ENCODE measurements at places on chromosomes 2 and 18. TPM values are rescaled to one million over a fixed set of nuclear protein-coding genes. Genes with fewer than 3 reads are reported as not detected.

GRCh38 chr2:147331790-147332419 lies 512.9 kb upstream of the ACVR2A start:
- peak; percentile 30 for DNase-seq

DNA sequence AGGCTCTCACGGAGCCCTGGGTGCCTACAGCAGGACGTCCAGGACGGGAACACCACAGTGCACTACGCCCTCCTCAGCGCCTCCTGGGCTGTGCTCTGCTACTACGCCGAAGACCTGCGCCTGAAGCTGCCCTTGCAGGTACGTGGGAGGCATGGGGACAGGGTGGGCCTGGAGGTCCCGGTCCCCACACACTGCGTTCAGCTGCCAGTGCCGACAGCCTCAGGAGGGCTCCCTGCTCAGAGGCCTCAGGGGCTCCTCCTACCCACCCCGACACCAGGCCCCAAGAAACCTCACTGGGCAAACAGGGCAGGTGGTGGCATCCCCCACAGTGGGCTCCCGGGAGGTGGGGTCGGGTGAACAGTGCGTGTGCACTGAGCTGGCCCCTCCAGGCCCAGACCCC lies 10.8 kb downstream of the ANO7 start:
- peak; percentile 68 for DNase-seq

- DNase-seq, result no peak
Measured at GRCh38 chr2:197446844-197447243, 6.5 kb upstream of the COQ10B start.

DNA sequence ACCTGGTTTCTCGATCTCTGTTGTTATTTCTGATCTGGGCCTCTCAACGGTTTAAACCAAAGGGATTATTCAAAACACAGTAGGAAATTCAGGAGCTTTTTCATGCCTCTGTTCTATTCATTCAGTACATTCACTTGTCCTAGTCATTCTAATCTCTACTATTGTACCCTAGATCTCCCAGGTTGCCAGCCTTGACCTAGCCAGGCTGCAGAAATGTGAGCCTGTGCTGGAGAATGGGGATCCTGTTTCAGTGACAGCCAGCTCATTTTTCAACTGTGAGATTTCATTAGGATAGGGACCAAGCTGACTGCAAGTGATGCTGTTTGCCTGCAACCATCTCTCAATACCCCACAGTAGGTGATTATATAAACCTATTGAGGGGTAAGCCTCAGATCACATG lies 186.2 kb downstream of the CMPK2 start:
- DNase-seq, result peak; percentile 28

GRCh38 chr2:46122318-46122976 lies 174.8 kb upstream of the EPAS1 start:
- DNase-seq, result no peak

DNA sequence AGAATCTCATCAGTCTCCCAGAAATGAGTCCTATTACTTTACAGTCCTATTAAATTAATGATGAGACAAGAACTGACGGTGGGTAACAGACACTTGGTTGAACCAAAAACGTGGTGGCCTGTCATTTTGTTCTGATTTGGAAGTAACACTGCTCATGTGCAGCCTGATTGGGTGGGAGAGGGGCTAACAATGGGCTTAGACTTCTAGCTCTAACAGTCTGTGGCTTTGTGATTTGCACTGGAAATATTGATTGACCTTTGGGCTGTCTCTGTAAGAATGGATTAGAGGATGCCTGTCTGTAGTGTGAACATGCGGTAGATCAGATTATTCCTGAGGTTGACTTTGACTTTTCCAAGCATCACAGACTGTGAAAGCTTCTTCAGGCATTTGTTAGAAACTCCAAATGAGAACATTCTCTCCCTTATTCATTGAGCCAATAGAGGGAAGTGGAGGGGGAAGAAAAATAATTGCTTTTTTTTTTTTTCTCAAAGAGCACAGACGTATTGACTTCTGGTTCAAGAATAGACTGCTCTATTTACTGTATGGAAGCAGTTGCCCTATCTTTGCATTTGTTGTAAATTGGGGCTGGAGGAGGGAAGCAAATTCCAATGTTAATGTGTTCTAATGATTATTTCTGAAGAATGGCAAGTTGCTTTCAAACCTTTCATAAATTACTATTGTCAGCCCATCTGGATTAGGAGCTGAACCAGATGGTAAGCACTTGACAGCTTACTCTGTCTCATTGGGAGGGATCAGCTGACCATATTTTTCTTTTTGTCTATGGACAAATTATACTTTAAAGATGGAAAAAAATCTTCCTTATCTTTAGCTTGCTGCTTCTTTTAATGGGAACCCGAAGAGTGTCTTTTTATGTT lies 85.8 kb upstream of the TTN start:
- no peak for DNase-seq

DNA sequence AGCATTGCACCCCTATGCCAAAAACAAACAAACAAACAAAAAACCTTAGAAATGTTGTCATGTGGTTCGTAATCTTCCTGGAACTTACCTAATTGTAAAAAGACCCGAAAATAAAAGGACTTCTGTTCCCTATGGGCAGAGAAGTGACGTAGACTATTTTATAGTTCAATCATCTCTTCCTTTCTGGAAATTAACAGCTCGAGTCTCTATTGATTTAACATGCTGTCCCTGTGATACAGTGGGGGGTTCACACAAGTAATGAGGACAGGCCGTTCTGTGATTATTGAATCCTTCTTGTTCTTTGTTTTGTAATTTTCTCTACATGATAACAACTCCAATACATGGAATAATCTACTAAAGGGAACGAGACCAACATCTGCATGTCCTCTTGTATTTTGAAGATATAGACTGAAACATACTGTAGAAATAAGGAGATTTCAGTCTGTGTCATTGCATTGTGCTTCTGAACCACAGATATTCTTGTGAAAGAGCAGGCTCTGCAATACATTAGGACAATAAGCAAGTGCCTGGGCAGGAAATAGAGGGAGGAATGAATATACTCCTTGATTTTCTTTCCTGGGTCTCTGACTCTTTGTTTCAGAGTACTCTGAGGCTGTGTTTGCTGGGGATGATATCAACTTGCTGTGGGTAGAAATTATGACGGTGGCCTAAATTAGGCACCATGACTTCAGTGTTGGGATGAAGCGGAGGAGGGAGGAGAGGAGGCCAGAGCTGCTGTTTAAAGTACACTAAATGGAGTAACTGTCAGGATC lies 65.7 kb upstream of the PPM1B start:
- no peak for DNase-seq

GRCh38 chr2:24153478-24153877 lies 21.4 kb upstream of the FAM228A start:
- DNase-seq, result no peak

- peak; percentile 25 for DNase-seq
Measured at GRCh38 chr2:85011747-85012146, 40.8 kb downstream of the KCMF1 start.

DNA sequence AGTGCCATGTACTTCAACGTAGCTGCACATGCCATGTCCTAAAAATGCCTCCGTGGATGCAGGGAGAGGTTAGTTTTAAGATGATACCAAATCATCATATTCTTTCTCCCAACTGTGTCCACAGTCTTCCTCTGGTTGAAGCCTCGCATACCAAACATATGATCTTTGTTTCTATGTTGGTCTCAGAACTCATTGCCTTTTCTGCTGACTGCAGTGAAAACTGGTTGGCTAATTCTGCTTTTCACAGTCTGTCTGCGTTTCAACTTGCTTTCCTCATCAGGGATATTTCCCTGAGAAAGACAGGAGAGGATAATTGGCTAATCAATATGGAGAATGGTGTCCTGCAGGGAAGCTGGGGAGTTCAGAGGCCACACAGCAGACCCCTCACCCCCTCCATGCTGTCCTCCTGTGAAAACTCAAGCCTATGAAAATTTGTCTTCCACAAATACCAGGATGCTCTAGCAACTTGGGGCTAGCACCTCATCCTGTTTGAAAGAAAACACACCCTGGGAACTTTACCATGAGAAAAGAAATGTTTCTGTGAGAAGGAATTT lies 192.2 kb upstream of the PXDN start:
- peak; percentile 60 for DNase-seq

DNA sequence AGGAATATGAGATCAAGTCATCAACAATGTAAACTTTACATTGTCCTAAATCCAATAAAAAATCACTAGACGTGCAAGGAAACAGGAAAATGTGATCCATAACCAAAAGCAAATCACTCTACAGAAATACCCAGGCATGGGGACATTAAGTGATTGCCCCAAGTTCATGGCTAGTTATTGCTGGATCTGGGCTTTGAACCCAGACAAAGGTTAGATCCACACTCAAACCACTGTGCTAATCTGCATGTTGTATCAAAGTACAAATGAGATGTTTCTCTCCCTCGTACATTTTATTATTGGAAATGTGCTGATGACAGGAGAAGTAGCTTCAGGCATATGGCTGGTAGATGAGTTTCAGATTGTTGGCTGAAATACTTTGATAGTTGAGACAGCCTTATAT lies 2.7 kb upstream of the ARL5A start:
- no peak for DNase-seq

GRCh38 chr2:99635710-99636109 lies 145.9 kb upstream of the REV1 start:
- no peak for DNase-seq

GRCh38 chr2:72138921-72139381 lies 8.7 kb downstream of the CYP26B1 start:
- peak; percentile 46 for DNase-seq

- DNase-seq, result no peak
Measured at GRCh38 chr2:129722306-129723019, 257.0 kb upstream of the RAB6C start.

DNA sequence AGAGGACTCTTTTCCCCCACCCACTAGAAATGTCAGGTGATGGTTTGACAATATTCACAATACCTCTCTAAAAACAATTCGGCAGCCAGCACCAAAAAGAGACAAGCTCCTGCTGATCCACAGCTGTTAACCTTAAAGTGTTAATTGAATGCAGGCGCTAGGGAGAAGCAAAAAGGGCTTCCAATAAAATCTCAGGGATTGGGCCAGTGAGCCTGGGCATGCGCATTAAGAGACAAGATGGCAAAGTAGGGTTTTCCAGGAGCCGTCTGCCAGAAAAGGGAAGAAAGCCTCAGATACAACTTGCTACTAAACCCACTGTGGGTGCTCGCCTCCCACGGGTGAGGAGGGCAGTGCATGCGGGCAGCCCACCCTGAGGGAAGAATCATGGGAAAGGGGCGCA lies 98.8 kb downstream of the HS6ST1 start:
- no peak for DNase-seq

DNA sequence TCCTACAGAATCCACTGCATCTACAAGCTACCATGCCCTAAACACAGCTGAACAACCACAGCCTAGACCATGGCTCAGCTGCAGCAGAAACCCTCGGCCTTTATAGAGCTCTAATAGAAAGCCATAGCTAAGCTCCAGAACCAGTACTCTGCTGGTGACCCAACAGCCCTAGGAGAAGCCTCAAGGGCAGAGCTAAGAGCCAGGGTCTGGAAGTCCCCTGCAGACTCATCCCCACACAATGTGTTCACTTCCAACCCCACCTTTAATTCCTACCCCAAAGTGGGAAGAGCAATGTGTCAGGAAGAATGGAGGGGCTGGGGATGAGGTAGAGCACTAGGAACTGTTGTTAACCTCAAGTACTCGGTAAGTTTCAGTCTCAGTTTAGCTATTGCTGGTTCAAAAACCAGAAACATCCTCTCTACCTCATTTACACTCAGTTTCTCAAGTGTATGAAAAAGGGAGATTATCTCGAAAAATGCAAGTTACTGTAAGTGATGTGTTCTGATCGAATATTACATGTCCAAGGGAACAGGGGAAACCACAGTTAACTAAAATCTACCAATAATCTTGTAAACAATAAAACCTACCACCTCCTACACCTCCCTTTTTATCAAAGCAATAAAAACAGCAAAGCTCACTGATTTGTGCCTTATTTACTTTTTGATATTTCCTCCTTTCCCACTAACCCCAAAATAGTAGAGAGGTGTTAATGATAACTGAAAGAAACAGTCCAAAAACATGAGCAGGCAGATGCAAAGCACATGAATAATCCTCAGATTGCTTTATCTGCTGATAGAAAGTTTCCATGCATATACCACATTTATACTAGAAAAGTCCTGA lies 36.2 kb downstream of the THADA start:
- DNase-seq, result no peak

GRCh38 chr2:158760887-158761286 lies 34.2 kb upstream of the DAPL1 start:
- DNase-seq, result no peak

GRCh38 chr18:23838233-23838632 lies 149.0 kb downstream of the LAMA3 start:
- no peak for DNase-seq

Gene GRB14
- total RNA-seq, result 6.0 TPM

Gene GAL3ST2
- total RNA-seq, result not detected

Gene ARHGAP15
- total RNA-seq, result not detected

Gene ABCG8
- not detected for total RNA-seq

Gene SERPINB5
- 0.07 TPM for total RNA-seq

Gene COL4A3
- 0.67 TPM for total RNA-seq

Gene FAM228A
- 0.18 TPM for total RNA-seq

Gene LOXHD1
- total RNA-seq, result 0.07 TPM

Gene ASPRV1
- total RNA-seq, result 0.90 TPM

Gene ASB18
- total RNA-seq, result not detected

Measured in H7 (cell line).